Activated T-cell treated with anti-CD3 and anti-CD28 coated beads for 1 hour (primary cell): ENCODE measurements at places on chromosomes 5 and 9.
A peak's percentile ranks its signal among the peaks of the same experiment; 100 is the strongest.

DNA sequence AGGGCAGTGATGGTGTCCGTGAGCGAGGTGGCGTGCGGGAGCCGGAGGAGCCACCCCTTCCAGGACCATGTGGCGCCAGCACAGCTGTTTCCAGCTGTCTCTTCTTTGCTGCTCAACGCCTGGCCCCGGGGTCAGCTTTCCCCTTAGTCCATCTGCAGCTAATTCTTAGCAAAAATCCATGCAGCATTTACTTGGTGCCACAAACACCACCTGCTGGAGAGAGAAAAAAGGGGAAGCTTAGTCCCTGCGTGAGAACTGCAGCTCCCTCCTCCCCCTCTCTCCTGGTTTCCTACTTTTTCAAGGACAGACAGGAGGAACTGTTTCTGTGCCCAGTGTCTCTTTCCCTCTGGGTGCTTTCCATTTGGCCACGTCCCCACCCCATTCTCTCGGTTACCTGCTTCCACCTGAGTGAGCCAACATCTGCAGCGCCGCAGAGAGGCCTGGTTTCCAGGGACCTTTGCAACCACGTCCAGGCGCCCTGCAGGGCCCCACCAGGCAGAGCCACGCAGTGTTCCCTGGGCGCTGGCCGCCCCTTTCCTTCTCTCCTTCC lies 3.4 kb downstream of the SLC6A19 start:
- DNase-seq = no peak

DNA sequence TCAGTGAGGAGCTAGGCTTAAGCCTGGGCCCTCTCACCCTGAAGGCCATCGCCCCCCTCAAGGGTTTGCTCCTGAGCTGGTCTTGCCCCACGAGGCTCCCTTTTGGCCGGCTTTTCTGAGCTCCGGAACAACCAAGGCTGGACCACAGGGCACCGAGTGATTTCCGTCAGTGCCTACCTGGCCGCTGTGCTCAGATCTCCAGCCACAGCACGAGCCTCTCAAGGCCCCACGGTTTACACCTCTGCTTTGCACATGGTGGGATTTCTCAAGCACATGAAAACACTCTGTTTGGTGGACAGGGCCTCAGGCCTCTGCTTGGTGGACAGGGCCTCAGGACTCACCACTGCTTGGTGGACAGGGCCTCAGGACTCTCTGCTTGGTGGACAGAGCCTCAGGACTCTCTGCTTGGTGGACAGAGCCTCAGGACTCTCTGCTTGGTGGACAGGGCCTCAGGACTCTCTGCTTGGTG lies 15.8 kb downstream of the CLPTM1L start:
- DNase-seq = no peak

DNA sequence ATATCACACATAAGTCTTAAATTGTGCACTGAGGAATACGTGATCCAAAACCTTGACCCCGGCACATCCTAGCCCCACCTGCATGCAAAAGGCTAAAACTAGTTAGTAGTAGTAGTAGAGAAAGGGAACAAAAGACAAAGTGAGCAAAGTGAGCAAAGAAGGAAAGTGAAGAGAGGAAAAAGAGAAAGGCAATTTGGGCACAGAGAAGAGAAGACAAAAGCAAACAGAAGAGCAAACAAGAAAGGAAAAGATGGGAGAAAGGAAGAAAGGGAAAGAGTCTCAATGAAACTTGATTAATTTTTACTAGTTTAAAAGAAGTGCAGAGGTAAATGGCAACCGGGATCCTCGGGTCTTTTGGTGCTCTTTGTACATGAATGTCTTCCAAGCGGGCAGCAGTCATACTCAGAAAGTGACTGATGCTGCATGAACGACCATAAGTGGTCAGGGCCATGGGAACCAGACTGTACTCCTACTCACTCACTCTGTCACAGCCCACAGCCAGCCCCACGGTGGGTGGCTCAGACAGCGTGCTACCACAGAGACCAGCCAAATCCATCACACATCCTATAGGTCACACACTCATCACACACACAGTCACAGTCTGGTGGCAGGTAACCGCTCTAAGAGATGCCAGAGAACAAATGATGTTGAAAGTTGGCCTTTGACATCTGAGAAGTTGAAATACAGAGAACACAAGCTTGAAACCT lies 203.9 kb downstream of the FBN2 start:
- no peak for DNase-seq

- no peak for DNase-seq
Measured at GRCh38 chr9:91274949-91275492, 86.7 kb downstream of the AUH start.

- no peak for DNase-seq
Measured at GRCh38 chr9:73380411-73380810, 228.7 kb downstream of the ANXA1 start.

DNA sequence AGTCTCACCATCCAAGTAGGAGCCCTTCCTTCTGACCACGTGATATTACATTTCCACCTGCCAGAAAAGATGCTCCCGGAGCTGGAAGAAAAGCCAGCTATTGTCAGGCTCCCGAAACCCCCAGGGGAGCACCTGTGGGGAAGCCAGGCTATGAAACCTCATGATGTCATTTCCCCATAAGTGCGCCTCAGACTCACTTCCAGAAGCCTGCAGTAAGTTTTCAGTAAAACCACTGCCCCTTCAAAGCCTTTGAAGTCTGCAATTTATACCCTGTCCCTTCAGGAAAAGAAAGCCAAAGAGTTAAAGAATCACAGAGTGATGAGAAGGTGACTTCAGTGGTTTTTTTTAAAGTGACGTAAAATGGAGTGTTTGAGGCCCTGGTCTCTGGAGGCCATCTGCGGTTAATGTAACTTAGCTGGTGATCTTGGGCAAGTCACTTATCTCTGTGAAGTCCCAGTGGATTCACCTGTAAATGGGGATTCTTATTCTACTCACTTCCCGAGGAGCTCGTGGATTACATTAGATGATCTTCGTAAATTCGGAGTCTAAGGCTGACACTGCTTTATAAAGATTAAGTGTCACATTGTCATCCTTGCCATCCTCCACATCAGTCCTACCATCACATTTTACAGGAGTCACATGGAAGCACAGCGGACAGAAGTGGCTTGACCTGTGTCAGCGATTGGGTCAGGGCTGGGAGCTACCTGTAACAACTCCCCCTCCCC lies 2.6 kb upstream of the SEMA6A start:
- no peak for DNase-seq

DNA sequence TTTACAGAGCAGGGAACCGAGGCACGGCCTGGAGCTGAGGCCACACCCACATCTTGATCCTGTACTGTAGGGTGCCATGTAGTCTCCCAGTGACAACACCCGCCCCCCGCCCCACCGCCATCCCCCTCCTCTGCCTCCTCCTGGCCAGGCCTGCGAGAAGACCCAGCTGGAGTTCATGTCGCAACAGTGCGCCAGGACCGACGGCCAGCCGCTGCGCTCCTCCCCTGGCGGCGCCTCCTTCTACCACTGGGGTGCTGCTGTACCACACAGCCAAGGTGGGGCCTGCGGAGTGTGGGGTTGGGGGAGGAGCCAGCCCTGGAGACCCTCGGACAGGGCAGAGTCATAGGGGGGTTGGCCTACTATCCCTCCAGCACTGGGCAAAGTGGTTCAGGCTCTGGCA lies 14.5 kb downstream of the ADAMTS13 start:
- no peak for DNase-seq

GRCh38 chr5:38341056-38341455 lies 82.7 kb downstream of the EGFLAM start:
- DNase-seq = no peak

GRCh38 chr9:85723215-85723614 lies 18.5 kb downstream of the AGTPBP1 start:
- peak; percentile 49 for DNase-seq

DNA sequence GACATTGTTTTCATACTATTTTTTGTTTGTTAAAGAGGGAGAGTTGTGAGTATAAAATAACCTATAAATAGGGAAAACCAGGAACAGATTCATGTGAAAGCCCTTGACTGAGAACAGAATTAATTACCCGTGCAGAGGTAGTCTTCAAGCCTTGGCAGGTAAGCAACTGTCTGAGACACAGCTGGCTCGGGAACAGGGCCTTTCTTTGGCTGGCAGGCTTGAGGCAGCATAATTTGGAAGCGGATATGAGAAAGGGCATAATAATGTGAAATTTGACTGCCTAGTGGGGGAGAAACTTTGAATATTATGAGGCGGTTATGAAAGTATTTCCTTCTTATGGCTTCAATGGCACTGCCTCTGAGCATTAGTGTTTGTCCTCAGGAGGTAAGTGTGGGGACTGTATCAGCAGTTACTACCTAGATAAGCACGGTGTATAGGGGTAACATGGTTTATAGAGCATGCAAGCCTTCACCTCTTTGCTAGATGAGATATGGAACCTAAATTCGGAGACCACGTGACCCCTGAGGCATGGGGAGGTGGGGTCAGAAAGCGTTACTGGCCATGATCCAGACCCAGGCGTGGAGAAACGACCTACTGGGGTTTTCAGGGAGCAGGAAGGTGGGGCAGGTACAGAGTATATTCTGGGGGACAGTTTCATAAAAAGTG lies 210.2 kb upstream of the GAS1 start:
- DNase-seq = no peak

GRCh38 chr5:101260857-101261256 lies 357.8 kb upstream of the ST8SIA4 start:
- no peak for DNase-seq

GRCh38 chr9:119264165-119264564 lies 105.1 kb downstream of the BRINP1 start:
- DNase-seq = no peak

GRCh38 chr9:5953743-5954707 lies 61.4 kb downstream of the RANBP6 start:
- DNase-seq = no peak

DNA sequence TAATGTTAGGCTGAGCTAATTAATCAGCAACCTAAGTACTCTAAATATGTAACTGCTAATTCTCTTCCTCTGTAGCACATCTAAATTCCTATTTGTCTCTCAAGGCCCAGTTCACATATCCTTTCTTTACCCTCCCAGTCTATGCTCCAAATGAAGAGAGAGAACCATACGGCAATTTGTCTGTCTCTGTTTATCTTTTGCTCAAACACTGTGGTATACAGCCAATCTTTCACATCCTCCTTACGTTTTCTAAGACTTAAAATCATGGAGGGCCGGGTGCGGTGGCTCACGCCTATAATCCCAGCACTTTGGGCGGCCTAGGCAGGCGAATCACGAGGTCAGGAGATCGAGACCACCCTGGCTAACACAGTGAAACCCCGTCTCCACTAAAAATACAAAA lies 15.8 kb downstream of the VLDLR start:
- no peak for DNase-seq

DNA sequence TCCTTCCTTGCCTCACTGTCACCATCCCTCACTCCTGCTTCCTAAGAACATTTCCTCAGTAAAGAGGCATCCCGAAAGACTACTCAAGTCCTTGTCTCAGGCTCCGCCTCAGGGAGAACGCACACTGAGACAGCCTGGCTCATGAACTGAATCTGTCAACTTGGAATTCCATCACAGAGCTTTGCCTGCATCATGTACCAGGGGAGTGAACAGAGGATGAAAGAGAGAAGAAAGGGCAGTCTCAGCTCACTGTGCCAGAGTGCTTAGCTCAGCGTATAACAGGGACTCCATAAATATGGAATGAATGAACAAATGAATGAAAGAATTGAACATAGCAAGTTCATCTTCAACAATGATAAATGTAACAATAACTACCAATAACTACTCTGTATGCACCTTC lies 68.7 kb upstream of the SLC1A3 start:
- no peak for DNase-seq

- no peak for DNase-seq
Measured at GRCh38 chr5:73815631-73816030, 189.6 kb downstream of the ARHGEF28 start.

DNA sequence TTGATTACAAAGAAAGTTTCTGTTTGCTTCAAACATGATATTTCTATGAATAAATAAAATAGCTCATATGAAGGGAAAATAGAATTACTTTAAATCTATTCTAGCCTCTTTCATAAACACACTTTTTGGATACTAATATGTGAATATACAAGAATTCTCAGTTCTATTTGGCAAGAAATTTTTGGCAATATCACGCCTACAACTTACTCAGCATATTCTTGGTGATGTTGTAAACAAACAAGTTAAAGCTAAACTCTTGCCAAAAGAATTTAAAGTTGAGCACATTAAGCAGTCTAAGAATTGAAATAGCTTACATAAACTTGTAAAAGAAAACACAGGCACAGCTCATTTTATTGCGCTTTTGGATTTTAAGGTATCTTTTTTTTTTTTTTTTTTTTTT lies 209.8 kb downstream of the CDH12 start:
- no peak for DNase-seq

- no peak for DNase-seq
Measured at GRCh38 chr9:3386753-3387152, 139.0 kb downstream of the RFX3 start.

- DNase-seq = no peak
Measured at GRCh38 chr5:1085391-1085790, 26.5 kb downstream of the SLC12A7 start.

DNA sequence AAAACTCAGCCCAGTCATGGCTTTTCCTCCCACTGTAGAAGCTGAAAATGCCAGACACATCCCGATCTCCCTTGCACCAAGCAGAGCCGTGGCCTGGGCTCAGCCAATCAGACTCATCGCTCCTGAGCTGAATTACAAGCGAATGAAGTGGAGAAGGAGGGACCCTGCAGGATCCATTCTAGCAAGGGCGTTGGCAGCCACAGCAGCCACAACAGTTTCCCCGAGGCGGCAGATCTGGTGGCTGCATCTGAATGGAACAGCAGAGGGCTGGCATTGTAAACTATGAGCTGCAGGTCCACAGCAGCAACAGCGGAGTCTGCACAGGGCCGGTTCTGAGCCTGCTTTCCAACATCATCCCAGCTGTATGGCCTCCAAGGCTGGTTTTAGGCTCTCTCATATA lies 23.8 kb downstream of the ALG2 start:
- no peak for DNase-seq

- DNase-seq = no peak
Measured at GRCh38 chr9:21294364-21294774, 10.7 kb downstream of the IFNA5 start.

GRCh38 chr5:142749321-142749720 lies 20.9 kb upstream of the ARHGAP26 start:
- DNase-seq = no peak
